ENCODE measurements at places on chromosomes 4 and X.

- DNase-seq = no peak
Observed at GRCh38 chr4:66574145-66574978, 904.1 kb upstream of the EPHA5 start.

DNA sequence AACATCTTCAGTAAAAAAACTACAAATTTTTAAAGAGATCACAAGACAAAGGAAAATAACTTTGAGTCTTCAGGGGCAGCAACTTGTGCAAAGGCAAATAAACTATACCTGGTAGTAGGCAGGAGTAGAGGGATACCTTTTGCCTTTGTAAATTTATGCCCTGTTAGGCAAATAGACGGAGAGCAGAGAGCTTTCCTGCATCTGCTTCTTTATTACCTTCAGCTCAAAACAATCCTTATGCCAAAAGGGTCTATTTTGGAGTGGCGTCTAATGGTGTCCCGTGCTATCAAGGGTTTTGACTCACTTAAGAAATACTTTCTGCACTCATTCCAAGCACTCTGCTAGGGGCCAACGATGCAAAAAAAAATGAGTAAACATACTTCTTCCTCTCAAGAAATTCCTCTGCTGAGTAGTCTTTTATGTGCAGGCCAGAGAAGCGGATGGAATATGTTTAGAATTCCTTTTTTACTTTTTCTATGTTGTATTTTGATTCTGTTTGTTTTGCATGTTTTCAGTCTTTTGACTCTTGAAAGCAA, 131.9 kb downstream of the ANXA5 start:
- DNase-seq = peak; percentile 9

DNA sequence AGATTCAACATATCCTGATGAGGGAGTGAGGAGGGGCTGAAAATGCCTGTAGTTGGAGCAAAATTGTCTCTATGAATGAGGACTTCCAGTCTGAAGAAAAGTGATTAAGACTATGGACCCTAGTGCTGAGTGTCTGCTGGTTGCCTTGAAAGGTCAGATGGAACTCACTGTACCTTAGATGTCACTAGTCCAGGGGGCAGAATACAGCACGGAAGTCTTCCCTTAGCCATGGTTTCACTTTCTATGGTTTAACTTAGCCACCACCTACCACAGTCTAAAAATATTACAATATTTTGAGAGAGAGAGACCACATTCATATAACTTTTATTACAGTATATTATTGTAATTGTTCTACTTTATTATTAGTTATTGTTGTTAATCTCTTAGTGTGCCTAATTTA, 223.1 kb downstream of the FMR1NB start:
- DNase-seq = no peak

GRCh38 chrX:35380808-35381700, 417.1 kb upstream of the MAGEB16 start:
- no peak for DNase-seq

GRCh38 chr4:151688003-151688784, 72.6 kb downstream of the GATB start:
- no peak for DNase-seq
